ENCODE measurements at places on chromosomes 7 and 10. TPM values are rescaled to one million over a fixed set of nuclear protein-coding genes. Genes with fewer than 3 reads are reported as not detected.

The DNAJC12 gene
- total RNA-seq = 37.0 TPM

The CDK14 gene
- total RNA-seq = 0.18 TPM

The LRRC18 gene
- total RNA-seq = not detected

The SPDYE2 gene
- not detected for total RNA-seq

The CFAP43 gene
- total RNA-seq = 0.16 TPM

The SEPTIN14 gene
- total RNA-seq = 0.04 TPM

DNA sequence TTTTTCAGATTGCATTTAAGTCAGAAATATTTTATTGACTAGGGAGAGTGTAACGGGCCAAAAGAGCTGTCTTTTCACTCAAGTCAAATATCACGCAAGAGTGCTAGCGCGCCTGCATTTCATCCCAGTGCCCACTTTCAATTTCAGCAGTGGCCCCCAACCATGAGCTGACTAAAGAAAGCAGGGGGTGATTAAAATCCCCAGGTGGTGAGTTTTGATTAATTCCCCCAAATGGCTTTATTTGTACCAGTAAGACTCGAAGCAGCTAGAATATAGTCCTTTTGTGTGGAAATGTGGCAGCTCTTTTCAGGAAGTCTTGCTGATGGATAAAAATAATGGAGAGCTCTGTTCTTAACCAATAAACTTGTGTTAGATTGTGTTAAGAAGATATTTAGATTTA is 35.3 kb downstream of the TRUB1 start:
- DNase-seq = no peak

DNA sequence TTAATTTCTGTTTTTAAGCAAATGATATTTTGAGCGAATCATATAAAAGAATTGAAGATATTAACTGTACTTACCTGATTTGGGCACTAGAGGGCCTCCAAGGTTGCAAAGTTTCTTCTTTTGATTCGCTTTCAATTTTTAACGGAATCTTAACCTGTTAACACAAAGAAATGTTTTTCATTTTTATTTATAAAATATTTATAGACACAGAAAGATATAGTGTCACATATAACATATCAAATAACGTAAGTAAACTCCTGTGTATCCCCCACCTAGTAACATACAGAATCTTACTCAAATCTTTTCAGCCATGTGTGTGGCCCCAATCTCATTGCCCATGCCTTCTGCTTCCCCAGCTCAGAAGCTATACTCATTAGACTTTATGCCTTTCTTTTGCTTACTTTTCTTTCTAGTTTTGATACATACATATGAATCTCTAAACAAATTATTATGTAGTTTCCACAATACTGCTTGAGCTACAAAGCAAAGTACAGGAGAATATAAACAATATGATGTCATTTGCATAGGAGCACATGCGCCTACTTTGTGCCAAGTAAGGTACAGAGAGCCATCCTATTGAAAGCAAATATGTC is 49.5 kb upstream of the ZPBP start:
- no peak for DNase-seq

DNA sequence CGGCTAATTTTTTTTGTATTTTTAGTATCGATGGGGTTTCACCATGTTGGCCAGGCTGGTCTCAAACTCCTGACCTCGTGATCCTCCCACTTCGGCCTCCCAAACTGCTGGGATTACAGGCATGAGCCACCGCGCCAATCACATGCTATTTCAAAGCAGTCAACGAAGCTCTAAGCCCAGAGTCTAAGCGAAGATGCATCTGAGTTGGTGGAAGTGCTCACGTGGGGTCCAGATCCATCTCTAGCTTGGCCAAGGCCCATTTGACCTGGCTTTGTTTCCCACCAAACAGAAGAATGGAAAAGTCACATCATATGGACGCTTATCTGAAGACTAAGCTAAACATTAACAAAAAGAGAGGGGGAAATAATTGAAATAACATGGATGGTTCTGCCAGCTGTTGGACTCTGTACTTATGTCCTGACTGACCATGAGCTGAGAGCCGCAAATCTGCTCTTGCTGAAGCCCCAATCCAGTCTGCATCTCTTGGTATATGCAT is 3.8 kb upstream of the GTF2I start:
- DNase-seq = no peak

DNA sequence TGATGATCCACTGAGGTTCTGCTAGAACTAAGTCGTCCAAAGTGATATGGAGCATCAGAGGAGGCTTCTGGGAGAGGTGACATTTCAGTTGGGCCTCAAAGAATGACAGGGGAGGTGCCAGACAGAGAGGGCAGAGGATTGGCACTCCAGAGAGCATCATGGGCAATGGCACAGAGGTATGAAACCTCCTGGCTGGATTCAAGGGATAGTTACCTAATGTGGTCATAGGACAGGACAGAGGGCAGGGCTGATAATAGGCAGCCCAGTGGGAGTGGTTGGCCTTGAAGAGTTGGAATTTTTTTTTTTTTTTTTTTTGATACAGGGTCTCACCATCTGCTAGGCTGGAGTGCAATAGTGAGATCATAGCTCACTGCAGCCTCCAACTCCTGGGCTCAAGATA is 7.6 kb downstream of the SRRM3 start:
- DNase-seq = no peak

GRCh38 chr7:75958802-75959543 is 35.4 kb downstream of the TMEM120A start:
- no peak for DNase-seq

GRCh38 chr7:95501261-95501832 is 15.6 kb downstream of the ASB4 start:
- DNase-seq = no peak
